ENCODE measurements at places on chromosomes 7 and 10.

DNA sequence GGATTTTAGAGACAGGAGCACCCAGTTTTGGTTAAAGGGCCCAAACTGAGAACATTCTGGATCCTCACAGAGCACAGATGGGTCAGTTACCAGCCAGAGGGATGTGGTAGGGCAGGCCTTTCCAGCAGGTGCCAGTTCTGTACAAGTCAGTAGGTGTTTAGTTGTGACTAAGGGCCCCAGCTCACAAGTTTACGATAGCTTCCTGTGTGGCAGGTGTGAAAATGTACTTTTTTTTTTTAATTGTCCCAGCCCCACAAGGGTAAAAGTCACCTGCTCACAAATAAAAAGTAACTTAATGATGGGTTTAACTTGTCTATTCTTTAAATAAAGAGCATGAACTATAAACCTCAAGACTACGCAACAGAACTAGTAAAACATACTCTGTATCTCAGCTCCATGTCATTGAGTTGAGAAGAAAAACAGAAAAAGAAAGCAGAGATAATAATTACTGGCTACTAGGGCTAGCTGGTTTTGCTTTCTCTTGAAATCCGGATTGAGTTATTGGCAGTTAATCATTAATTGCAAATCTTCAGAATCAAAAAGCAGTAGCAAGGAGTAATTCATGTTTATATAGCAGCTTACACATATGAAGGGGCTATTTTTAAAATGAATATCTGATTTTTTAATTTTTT, 15.4 kb downstream of the NFE2L3 start:
- no peak for ATAC-seq

DNA sequence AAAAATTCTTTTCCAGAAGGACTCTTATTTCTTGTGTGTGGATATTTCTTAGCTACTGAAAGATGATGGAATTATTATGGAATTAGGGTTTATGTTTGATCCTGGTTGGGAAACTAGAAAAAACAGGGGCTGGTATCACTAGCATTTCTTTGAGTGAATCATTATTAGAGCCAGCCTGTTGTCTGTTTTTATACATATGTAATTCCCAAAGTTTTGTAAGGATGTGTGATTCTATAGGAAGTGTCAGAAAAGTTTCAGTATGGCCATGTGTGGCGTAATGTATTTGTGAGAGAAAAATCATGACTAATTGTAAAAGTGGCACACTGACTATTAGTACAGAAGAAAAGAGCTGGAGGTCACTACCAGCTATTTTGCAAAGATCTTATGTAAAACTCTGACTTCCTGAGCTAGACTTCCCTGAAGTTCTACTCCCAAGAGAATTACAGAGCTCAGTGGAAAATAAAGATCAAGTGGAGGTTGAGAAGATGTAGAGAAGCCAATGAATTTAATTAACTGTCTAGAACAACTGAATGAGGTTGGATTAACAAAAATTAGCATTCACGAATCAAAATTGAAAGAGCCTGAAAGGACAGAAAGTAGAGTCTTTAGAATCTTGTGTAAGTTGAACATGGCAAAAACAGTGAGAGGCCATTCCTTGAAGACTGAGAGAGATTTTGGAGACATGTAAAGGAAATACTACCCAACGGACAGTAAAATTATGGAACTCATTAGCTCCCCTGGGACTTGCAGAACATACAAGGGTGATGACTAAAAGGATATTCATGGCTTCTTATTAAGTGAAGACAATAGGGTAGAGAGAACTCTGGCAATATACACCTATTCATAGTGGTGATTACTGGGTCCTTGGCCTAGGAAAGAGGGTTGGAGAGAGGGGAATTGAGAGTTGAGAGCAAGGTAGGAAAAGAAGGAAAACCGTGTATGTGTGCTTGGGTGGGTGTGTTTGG, 12.5 kb downstream of the ZNF365 start:
- no peak for ATAC-seq

DNA sequence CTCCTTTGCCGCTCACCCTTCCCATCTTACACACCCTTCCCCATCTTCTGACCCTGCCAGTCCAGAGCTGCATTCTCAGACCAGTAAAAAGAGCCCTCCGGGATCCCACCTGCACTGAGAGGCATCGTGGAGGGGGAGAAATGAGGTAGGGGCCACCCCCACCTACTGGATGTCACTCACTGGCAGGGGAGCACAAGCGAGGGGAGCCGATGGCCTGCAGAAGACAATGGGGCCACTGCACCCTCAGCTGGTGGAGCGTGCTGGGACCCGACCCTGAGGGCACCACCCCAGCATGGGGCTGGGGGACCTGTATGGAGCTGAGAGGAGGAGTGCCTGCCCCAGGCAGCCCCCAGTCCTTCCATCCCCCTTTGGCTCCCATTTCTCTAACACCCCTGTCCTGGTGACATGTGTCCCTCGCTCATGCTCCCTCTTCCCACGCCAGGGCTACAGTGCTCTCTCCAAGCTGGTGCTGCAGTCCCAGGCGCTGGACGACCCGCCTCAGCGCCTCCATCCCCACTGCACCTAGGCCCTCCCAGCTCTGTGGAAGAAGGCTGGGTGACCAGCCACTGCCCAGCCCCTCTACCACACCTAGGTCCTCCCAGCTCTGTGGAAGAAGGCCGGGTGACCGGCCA, 49.8 kb downstream of the RASGEF1A start:
- ATAC-seq = peak; percentile 7

DNA sequence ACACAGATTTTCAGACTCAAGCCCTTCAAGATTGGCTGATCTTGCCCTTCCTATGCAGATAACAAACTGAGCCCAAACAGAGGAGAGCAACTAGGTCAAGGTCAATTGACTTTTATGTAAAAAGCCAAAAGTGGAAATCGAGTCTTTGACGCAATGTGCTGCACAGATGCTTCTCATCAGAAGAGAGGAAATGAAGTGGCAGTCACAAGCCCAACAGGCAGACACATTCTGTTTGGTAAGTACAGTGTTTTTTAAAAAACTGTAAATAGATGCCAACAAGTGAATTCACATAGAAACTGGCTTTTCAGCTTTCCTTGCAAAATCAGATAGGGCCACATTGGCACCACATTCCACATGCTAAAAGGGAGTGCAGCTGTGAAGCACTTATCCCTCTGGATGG, 606.6 kb downstream of the KCNMA1 start:
- no peak for ATAC-seq

- no peak for ATAC-seq
Measured at GRCh38 chr10:13887761-13888160, 301.0 kb downstream of the PRPF18 start.

DNA sequence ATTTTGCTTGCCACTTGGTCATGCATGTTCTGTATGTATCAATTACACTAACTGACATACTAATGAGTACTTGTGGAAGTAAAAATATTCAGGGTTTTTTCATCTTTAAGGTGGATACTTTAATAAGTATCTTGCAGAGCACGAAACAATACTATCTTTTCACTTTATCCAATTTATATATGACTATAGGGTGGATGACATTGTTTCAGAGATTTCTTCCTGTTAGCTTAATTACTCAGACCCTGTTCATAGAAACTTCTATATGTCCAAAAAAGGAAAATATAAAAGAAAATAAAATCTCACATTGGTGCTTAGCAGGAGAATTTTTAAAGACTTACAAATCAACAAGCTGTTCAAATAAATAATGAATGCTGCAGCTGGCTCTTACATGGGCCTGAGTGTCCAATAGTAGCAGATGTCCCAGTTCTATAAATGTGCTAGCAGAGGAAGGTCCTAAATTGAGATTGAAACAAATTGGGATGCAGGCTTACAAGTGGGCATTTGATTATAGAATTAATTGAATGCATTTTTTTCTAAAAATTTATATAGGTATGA, 91.5 kb upstream of the THSD7A start:
- ATAC-seq = no peak

DNA sequence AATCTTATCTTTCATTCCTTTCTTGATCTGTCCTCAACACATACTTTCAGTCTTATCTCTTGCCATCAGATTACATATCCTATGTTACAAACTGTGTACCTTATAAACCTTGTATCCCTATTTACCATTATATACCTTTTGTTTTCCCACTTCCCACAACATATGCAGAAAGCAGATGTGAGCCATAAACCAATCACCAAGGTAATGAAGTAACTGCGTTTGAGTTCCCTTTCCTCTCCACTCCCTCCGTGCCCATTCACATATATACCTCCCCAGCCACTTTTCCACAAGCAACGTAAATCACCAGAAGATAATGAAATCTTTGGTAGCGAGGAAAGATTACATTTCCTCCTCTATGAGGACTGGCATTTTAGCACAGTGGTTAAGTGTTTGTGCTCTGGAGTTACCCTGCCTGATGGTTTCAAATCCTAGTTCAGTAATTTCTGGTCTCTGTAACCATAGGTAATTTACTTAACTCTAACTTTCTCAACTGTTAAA, 55.5 kb upstream of the PHF14 start:
- no peak for ATAC-seq

GRCh38 chr10:70738006-70738760, 47.0 kb downstream of the TBATA start:
- ATAC-seq = no peak

- no peak for ATAC-seq
Measured at GRCh38 chr7:13839063-13839462, 150.4 kb downstream of the ETV1 start.

DNA sequence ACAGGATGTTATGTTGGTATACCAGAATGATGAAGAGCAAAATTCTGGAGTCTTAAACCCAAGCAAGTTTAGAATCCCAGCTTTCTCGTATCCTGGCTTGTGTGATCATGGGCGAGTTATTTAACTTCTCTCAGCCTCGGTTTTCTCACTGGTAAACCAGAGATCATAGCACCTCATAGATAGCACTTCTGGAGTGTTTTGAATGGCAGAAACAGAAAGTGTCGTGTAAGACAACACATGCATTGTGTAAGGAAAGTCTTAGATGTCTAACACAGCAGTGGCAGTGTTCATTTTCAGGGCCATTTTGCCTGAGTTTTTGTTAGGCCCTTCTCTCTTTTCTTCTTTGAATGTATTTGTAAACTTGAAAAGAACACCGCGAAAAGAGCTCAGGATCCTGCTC, 465.1 kb downstream of the AUTS2 start:
- no peak for ATAC-seq

GRCh38 chr10:76141376-76141775, 710.0 kb downstream of the LRMDA start:
- ATAC-seq = no peak

All from stimulated activated memory B cell treated with anti-CD40 and anti-IgM and Interleukin-4, amounts not matched to agents 10 μg/mL and 1 μg/mL and 100 μg/mL, for 72 hours (primary cell).